HS-27A (cell line): ENCODE measurements at places on chromosomes 16 and 17.

DNA sequence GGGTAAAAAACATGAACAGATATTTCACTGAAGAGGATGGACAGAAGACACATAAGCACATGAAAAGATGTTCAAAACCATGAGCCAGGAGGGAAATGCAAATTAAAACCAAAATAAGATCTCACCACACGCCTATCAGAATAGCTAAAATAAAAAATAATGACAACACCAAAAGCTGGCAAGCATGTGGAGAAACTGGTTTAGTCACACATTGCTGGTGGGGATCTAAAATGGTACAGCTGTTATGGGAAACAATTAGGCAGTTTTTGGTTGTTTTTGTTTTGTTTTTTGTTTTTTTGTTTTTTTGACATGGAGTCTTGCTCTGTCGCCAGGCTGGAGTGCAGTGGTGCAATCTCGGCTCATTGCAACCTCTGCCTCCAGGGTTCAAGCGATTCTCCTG, 44.7 kb upstream of the TEKT3 start:
- DNase-seq: no peak

DNA sequence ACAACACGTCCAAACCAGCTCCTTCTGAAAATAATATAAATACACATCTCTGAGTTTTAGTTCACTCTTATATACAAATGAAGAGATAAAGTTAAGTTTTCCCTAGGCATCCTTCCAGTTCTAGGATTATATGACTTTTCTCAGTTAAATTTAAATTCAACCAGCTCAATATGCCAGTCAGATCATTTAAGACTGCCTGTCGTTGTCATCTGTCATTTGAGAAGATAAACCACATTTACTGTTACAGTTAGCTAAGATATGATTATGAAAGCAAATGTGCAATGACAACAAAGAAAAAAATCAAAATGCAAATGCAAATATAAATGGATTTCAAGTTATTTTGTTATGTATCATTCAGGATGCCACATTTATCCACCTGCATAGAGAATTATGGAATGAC, 671.7 kb upstream of the GOT2 start:
- DNase-seq: no peak

- DNase-seq: peak; percentile 51
These were observed at the start of gene RASD1 for GRCh38 chr17:17496189-17497064. Gene RASD1, minus strand, starts transcription at chr17:17496395. Its CDS starts 214 bp downstream, at chr17:17496181.

- DNase-seq: no peak
These were observed 463.1 kb upstream of the DYNLRB2 start for GRCh38 chr16:80077696-80078095.

- no peak for DNase-seq
These were observed 15.4 kb upstream of the ATXN1L start for GRCh38 chr16:71830359-71830758.

- DNase-seq: no peak
These were observed at the start of gene SP6 for GRCh38 chr17:47850692-47851573. Gene SP6, minus strand, starts transcription at chr17:47851163. Its CDS starts 2,734 bp downstream, at chr17:47848429.

- DNase-seq: no peak
These were observed at the start of gene UBTF for GRCh38 chr17:44219616-44220212. Gene UBTF, minus strand, starts transcription at chr17:44219675. Its CDS starts 1,446 bp downstream, at chr17:44218229.

- no peak for DNase-seq
These were observed 5.2 kb downstream of the ARSG start for GRCh38 chr17:68296217-68297191.

DNA sequence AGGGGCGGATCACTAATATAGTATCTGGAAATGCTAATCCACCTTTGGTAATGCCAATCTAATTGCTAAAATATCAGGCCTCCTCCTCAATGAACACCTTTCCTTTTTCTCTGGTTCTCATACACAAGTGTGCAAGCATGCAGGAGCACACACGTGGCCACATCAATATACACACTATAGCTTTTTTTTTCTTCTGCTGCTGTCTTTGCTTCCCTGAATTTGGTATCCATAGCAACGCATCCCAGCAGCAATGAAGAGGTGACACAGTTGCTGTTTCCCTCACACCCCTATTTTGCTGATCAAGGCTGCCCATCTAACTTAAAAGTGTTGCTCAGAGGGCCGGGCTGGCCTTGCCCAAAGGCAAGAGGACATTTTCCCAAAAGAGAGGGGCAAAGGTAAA, 15.4 kb downstream of the NOG start:
- DNase-seq: no peak

DNA sequence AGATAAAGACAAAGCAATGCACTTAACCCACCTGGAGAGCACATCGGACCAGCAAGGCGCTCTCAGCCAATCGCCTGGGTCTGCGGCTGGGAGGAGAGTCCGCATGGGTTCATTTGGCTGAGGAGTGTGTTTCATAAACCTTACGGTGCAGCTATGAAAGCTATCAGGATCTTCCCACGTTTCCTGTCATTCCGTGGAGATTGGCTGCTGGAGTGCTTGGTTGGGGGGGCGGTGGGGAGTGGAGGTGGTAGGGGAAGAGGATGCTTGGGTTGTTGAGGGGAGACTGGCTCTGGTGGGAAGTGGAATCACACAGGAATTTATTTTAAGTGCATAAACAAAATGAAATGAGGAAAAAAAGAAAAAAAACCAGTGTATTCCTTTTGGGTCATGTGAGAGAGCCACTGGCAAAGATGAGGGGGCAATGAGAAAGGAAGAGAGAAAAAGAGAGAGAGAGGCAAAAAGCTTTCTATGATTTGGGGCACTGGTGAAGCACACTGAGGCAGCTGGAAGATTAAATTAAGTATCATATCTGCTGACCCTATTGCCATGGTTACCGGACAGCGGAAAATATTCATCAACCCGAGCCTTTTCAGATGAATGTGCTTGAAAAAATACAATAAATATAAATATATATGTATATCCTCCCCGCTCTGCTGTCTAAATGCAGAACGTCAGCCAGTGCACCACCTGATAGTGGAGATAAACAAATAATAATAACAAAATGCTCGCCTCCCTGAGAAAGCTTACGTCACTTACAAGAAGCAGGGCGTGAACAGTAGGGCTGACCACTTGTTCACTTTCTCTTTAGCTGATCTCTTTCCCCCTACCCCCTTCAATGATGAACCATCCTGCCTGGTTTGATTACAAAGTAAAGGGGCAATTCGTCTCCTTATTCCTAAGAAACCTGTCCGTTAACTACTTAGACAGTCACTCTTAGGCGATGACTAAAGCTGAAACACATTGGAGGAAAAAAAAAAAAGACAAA, 457.0 kb upstream of the ZFHX3 start:
- DNase-seq: no peak

DNA sequence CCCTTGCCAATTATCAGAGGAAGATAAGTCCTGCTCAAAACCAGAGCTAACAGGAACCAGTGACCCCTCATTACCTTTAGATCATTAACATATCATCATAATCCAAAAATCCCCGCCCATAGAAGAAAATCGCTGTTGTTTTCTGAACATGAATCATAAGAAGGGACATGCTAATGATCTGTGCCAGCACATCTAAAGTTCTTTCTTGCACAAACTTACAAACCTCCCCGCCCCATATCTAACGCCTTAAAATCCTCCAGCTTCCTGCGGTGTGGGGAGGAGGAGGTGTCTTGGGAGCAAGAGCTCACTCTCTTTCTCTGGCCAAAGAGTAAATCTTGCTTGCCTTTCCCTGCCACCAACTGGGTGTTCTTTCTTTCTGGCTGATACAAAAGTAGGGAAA, 78.3 kb downstream of the IRX3 start:
- DNase-seq: no peak

DNA sequence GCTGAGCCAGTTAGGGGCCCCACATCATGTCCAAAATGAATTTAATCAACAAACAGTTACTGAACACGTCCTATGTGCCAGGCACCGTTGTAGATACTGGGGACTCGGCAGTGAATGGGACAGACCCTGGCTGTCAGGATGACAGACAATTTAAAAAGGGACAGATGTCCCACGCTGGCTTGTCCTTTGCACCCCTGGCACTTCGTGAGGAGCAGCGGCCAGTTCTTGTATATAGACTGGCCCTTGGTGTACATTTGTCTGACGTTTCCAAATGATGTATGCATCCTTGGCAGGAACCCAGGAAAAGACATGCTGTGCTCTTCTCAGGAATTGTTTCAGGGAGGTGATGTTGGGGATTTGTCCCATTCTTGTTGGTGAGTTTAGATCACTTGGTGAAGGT, 21.1 kb downstream of the IL4R start:
- no peak for DNase-seq
